Stimulated activated CD4-positive, alpha-beta T cell treated with anti-CD3 and anti-CD28 coated beads, Interleukin-2, amount 100 ng/mL, for 24 hours (primary cell): ENCODE measurements at places on chromosomes 11 and 22.

- no peak for DNase-seq
These were observed 1263.7 kb downstream of the BRD1 start for GRCh38 chr22:48563966-48564330.

DNA sequence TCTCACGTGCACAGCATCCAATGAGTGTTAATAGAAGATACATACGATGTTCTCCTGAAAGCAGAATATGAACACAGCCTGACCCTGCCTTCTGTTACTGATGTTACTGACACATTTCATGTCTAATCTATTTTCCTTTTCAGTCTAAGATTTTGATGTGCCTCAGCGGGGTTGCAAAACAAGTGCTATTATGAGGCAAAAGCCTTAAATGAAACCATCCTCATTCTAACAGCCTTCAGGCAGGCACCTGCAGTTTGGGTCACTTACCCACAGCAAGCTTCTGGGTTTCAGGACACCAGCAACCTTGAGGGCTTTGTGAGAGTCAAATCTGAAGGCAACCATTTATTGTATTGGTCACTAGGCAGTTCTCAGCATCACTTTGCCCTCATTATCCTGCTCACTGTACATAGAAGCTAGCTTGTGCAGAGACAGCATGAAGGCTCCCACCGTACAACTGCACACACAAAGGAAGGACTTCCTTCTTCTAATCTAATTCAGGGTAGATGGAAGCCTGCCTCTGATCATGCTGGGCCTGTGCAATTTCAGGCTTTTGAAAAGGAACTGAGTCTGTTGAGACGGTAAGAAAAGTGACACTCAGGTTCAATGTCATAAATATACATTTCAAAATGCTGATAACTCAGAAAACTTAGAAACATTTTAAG, 183.2 kb upstream of the PITPNB start:
- DNase-seq: no peak

DNA sequence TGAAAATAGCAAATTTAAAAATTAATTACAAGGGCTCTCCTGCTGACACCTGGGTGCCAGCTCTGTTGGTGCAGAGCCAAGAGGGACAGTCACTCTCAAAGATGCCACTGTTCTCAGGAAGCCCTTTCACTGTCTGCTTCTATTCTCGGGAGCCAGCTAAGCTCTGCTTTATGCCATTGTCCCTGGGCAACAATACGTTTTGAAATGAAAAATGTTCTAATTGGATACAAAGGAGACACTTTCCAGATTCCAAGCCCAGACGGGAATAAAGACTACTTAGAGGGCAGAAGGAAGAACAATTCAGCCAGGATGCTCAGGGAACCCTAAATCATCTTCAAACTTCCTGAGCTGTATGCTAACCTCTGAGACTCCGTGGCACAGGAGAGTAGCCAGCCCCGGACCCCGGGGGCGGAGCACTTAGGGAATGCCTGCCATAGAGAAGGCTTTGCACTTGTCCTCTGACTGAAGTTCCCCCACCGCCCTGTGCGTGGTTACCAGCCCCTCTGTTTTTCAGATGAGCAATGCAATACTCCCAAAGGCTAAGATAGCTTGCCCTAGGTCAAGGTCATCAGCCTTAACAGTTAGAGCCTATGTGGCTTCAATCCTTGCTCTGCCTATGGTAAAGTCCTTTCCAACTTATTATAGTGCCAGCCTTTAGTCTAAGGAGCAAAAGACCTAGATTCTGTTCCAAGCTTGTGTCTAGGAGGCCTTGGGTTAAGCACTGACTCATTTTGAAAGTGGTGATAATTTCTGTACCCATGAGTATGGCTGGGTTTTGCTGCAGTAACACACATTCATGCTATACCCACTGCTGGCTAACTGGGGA, 150.9 kb downstream of the CACNA1I start:
- DNase-seq: no peak

DNA sequence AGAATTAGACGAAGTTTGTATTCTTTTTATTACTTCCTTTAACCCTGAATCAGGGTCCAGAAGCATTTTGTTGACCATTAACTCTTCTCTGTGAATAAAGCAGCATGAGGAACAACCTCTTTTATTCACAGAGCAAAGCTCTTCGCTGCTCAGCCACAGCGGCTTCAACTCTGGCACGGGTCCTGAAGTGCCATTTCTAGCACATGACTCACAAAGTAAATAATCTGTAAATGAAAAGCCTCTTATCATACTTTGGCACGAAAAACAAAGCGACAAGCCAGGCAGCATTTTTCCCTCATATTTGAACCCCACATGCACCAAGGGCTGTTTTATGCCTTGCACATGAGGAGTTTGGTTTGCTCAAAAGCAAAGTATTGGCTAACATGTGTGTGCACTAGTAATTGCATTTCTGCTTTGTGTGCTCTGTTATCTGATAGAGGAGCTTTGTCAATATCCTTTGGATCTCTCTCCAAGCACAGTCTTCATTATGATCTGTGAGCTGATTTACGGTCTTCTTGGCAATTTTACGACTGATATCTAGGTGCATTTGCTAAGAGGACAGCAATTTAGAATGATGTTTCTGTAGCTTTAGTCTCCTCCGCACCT, 33.0 kb upstream of the APOBEC3A start:
- DNase-seq: no peak

DNA sequence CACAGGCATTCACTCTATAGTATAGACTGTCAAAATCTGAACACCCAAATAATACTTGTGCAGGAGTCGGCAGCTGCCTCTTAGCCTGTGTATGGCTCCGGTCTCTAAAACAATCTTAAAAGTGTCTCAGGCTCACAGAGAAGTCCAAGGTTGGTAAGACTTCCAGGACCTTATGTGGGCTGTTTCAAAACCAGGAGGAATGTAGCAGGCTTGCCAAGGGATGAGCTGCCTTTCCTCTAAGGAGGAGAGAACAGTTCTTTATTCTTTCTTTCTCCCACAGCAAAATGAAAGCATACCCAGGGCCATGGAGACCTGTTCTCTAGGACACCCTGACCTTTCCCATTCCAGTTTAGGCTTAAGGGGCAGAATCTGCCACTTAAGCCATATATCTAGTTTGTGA, 176.5 kb downstream of the TRPC6 start:
- DNase-seq: no peak
